Erythroblast (primary cell): ENCODE measurements at places on chromosomes 6 and 20.
A peak's percentile ranks its signal among the peaks of the same experiment; 100 is the strongest.

DNA sequence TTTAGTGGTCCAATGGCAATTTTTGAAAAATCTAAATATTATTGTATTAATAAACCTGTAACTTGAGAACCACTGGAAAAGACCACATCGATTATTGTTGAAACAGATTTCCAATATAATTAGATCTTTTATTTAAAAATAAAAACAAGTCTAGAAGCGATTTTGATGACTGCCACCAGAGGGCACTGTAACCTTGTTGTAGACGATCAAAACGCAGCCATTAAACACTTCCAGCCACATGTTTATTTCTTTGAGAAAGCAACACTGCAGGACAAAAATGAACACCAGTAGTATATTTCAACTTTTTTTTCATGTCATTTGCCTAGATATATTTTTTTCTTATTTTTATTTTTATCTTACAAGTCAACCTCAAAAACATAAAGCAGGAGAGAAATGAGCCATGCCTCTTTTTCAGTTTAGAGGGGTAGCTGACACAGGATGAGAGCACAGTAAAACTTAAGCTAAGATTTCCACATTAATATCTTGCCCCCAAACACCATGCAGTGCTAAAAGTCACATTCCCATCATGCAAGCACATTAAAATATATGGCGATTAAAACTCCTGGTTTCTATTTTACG, 115.4 kb downstream of the OPRM1 start:
- peak; percentile 71 for DNase-seq

DNA sequence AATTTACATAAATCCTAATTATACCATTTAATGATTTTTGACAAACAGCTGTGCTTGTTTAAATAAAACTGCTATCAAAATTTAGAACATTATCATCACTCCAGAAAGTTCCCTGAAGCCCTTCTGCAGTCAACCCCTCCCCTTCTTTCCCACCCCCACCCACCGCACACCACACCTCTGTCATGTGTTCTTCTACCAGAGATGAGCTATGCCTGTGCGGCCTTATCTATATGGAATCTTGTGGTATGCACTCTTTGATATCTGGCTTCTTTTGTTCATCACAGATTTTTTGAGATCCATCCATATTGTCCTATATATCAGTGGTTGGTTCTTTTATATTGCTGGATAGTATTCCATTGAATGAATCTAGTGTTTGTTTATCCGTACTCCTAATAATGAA, 7.2 kb downstream of the MYLIP start:
- DNase-seq = peak; percentile 48

- DNase-seq = no peak
Measured at GRCh38 chr6:168374541-168375071, 55.0 kb upstream of the DACT2 start.

GRCh38 chr20:1539816-1540419, 17.6 kb downstream of the SIRPD start:
- DNase-seq = no peak

GRCh38 chr6:31758281-31758680, 4.2 kb upstream of the SAPCD1 start:
- no peak for DNase-seq

DNA sequence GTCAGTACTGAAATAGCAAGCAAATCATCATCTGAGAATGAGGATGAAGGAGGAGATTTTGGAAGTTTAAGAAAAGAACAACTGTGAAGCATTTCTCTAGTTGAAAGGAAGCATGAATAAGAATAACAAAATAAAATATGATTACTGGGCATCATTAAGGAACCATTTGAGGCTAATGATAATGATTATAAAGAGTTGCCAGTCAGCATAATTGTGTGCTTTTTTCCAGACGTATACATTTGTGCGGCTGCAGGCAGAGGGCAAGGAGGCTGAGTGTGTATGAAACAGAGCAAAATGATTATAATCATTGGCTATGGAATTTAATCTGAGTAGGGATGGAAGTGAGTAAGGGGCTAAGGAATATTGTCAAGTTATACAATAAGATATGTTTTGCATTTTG, 218.7 kb upstream of the FUT9 start:
- no peak for DNase-seq

DNA sequence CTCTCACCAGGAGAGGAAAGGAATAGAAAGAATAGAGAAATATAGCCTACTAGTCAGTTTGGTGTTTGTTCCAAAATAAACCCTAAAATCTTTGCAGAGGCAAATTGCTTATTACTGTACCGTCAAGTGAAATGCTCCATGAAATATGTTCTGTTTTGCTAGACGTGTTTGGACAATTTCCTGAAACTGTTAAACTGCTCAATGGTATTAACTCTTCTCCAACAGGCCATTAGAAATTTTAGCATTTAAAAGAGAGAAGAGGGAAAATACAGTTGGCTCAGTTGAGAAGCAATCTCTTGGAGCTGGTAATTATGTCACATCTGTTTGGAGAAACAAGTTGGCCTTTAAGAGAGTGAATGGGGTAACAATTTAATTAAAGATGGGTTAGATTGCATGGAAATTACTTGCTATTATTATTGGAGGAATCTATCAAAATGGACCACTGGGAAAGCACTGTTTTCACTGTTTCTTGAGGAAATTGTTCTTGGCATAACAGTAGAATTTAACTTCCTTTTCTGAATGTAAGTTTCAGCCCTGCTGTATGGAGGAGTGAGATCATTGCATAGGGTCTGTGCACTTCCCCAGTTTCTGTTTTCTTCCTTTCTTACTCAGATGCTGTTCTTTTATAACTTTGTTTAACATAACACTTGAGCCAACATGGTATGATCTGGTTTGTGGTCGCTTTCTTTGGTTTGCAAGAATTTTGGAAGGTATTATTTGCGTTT, 373.6 kb downstream of the PLCB1 start:
- DNase-seq = no peak

DNA sequence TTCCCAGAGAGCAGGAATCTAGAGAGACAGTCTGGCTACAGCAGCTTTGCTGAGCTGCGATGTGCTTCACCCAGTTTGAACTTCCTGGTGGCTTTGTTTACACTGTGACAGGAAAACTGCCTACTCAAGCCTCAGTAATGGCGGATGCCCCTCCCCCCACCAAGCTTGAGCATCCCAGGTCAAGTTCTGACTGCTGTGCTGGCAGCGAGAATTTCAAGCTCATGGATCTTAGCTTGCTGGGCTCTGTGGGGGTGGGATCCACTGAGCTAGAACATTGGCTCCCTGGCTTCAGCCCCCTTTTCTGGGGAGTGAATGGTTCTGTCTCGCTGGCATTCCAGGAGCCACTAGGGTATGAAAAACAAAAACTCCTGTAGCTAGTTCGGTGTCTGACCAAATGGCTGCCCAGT, 91.0 kb upstream of the ESR1 start:
- DNase-seq = no peak

DNA sequence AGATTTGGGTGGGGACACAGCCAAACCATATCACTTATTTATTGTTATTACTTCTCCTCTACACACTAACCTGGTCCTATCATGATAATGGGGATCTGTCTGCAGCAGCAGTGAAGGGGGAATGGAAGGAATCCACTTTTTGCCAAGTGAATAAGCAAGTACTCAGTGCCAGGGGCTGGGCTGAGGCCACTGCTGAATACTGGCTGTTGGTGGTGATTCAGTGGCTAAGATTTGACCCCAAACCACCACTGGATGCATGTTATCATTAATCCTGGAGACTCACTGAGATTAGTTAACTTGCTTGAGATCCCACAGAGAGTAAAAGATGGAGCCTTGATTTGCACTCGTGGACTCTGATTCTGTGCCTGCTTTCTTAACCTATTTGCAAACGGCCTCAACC, 127.7 kb downstream of the TSHZ2 start:
- no peak for DNase-seq

DNA sequence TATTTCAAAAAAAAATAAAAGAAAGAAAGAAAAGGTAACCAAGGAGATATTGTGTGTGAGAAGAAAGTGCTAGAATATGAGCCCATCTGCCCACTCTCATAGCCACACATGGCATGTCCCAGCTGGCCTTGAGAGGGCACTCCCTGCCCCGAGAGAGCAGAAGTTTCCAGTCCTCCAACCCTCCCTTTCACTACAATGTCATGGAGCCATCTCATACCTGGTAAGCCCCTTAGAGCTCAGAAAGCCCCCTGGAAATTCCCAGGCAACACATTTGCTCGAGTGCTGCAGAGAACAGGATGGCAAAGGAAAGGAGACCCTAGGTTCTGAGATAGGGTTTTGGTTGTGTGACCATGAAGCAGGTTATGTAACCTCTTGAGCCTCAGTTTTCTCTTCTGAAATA, 75.8 kb upstream of the RIN2 start:
- DNase-seq = no peak

GRCh38 chr6:26233649-26234420, 131.2 kb upstream of the BTN3A2 start:
- peak; percentile 88 for DNase-seq

DNA sequence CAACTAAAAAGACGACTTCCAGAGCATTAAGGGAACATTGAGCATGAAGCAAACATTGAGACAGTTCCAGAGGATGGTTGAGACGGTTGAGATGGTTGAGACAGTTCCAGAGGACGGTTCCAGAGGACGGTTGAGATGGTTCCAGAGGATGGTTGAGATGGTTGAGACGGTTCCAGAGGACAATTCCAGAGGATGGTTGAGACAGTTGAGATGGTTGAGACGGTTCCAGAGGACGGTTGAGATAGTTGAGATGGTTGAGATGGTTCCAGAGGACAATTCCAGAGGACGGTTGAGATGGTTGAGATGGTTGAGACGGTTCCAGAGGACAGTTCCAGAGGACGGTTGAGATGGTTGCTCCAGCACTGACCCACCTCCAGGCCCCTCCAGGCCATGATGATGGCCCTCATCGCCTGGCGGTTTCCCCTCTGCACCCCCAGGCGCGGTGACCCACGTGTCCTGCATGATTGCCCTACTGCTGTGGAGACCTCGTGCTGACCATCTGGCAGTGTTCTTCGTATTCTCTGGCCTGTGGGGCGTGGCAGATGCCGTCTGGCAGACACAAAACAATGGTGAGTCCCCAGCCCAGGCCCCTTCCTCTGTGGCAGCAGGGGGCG, 16.3 kb downstream of the UNC93A start:
- DNase-seq = no peak

GRCh38 chr20:25308671-25309394, 60.9 kb downstream of the PYGB start:
- DNase-seq = no peak

DNA sequence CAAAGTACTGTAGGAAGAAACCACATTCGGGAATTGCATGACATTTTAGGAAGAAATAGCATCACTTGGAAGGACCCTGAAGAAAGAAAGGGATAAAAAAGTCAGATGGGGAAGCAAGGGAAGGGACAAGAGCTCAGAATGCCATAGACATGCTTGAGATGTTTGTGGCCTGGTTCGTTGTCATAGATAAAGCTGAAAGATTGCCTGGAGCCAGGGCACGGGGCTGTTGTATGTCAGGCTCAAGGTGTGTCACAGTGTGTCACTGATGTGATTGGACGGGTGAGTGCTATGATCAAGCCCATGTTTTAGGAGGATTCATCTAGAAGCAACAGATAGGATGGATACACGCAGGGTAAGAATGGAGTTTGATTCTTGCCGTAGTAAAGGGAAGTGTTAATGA, 216.2 kb upstream of the SOX4 start:
- DNase-seq = no peak

GRCh38 chr20:36070451-36070850, 84.1 kb upstream of the EPB41L1 start:
- DNase-seq = no peak

DNA sequence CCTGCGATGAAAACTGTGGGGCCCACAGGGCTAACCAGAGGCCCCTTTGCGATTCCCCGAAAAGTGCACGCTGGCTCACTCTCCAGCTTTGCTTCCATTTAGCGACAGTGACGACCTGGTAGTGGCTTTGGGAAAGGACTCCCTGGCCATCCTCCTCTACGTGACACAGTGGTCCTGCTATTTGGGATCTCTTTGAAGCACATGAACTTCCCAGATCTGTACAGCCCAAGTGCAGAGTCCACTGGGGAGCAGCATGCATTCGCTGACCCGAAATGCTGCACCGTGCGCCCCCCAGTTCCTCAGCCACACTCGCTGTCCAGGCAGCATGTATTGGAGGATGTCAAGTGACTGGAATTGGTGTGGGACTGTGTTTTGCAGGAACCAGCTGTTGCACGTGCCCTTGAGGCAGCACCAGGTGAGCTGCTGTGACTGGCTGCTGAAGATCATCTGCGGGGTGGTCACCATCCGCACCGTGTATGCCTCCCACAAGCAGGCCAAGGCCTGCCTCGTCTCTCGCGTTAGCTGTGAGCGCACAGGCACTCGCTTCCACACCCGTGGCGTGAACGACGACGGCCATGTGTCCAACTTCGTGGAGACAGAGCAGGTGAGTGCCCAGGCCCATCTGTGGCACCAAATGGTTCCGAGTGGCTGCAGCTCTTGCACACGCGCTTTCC, 51.6 kb downstream of the SYNJ2 start:
- DNase-seq = no peak

DNA sequence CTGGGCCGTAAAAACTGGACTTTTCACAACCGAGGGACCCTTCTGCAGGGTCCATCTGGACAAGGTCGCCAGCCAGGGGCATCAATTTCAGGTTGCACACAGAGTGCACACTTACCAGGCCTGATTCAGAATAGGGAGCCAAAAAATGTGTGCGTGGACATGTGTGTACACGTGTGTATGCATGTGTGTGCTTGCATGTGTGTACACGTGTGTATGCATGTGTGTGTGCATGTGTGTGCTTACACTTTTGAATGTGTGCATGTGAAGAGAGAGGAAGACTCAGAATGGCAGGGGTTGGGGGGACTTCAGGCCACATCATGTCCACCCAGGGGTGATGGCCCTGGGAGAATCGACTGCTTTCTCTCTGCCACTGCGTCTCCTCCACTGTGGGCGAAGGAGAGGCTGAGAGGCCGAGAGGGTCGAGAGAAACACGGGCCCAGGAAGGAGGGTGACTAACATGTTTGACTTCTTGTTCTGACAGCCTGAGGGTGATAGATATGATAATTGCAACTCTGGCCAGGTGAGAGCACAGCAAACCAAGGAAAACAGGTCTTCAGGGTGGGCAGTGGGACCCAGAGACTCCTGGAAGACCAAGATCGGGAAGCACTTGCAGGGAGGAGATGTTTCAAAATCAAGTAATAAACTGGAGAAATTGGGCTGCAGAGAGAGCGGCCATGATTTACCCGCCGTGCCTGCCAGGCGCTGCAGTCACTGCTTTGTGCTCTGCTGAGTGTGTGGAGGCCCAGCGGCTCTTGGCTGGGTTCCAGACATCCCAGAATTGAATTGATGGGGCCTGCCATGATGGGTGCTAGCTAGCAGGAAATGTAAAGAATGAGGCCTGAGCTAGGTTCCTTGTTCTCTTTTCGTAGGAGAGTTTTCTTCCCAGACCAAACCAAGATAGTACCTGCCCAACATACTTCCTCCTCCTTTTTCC, 310.8 kb downstream of the QKI start:
- peak; percentile 10 for DNase-seq

GRCh38 chr6:168062346-168063289, 16.4 kb downstream of the FRMD1 start:
- DNase-seq = no peak

- no peak for DNase-seq
Measured at GRCh38 chr6:3612341-3613041, 139.0 kb downstream of the PXDC1 start.
